ENCODE measurements at places on chromosomes 2 and 18. TPM values are rescaled to one million over a fixed set of nuclear protein-coding genes. Genes with fewer than 3 reads are reported as not detected.
A peak's percentile ranks its signal among the peaks of the same experiment; 100 is the strongest.

DNA sequence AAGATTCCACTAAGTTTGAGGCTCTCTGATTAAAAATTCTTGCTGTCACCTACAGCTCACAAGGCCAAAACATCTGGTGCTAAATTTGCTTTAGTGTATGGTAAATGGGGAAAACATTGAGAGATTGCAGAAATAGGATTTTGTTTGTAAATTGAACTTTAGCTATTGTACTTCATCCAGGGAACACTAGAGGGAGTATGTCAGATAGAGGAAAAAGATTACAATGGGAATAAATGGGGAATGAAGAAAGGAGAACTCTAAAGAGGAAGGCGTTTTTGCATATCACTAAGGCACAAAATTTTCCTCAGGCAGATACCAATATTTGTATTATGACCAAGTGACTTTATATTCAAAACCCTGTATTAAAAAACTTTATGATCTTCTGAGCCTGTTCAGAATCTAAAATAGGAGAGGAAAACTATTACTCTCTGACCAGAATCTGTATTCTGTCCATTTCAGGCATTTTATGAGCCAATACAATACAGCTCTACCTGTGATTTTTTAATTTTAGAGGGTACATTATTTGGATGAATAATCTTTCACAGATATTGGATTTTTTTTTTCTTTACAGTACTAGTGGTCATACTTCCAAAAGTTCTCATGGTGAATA lies 52.3 kb upstream of the ITGB6 start:
- DNase-seq, result peak; percentile 48

DNA sequence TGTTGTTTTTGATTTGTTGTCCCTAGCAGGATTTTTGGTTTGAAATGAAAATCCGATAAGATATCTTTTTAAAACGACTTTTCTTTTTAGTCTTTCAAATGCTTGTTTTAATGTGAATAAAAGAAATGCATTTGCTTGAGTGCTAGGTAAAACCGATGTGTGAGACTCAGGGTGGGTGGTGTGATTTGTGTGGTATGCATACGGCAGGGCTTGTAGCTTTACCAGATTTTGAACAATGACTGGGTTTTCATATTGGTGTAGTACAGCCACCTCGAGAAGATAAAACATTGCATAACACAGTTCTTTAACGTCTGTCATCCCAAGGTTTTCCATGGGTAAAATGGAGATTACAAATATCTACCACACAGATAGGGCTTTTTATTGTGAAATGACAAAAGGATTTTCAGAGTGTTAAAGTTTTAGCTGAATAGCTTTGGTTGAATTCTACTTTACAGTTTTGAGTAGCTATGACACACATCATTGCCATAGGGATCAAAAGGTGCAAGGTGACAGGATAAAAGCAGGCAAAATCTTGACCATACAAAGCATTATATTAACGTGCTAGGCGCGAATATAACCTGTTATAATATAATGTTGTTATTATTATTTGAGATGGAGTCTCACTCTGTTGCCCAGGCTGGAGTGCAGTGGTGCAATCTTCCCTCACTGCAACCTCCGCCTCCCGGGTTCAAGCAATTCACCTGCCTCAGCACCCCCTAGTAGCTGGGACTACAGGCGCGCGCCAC lies 824 bp upstream of the ZNF638 start:
- no peak for DNase-seq

- DNase-seq, result no peak
Measured at GRCh38 chr2:235270291-235270690, 223.6 kb upstream of the AGAP1 start.

GRCh38 chr2:62760555-62760954 lies 55.0 kb downstream of the EHBP1 start:
- DNase-seq, result peak; percentile 36

The CNTNAP5 gene
- 0.11 TPM for total RNA-seq

DNA sequence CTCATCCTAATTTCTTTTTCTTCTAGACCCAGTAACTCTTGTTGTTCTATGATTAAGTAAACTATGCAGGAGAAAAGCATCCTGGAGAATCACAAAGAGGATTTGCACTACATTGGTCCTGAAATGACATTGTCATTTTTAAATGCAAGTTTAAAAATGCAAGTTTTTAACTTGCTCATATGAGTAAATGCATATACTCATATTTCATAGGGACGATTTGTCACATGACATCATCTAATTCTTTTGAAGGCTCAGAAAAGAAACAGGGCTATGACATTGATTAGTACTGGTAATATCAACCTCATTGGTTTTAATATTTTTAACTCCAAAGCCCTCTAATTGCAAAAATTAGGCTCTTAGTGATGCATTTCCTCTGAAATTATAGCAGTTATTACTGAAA lies 324.4 kb downstream of the LRRTM1 start:
- no peak for DNase-seq

The SIX2 gene
- total RNA-seq, result 11.5 TPM

The RFX8 gene
- 10.6 TPM for total RNA-seq

DNA sequence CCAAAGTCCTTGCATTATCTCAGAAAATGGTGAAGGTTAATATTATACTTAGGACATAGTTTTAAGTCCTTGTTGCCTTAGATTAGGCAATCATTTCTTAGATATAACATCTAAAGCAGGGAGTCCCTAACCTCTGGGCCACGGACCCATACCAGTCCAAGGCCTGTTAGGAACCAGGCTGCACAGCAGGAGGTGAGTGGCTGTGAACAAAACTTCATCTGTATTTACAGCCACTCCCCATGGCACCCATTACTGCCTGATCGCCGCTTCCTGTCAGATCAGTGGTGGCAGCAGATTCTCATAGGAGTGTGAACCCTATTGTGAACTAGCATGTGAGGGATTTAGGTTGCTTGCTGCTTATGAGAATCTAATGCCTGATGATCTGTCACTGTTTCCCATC lies 86.5 kb upstream of the MYO3B start:
- no peak for DNase-seq

The CHRNG gene
- total RNA-seq, result not detected

- DNase-seq, result no peak
Measured at GRCh38 chr2:54285451-54285850, 29.4 kb upstream of the TSPYL6 start.

DNA sequence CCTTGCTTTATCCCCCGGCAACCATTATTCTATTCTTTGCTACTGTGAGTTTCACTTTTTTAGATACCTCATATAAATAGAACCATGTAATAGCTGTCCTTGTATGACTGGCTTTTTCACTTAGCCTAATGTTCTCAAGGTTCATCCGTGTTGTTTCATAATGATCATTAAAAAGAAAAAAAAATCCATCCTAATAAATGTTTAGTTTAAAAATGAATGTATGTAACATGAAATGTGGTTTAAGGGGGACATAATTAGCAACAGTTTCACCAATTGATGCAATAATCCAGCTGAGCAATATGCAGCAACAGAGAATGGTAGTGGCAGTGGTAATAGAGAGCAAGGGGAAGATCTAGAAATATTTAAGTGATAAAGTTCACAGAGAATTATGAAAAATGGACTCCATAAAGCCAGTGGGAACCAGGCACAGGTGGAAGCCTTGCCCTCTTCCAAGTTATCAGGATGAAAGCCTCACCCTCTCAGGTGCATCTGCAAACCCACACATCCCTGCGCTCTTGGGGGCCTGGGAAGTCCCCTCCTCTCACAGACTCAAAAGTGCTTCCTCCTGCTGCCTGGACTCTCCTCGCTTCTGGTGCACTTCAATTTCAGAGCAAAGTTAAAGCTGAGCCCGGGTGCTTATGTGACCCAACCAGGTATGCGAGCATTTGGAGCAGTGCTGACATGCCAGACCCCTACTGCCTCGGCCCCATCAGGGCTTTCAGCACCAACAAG lies 1403.3 kb upstream of the SLC39A10 start:
- no peak for DNase-seq

- DNase-seq, result peak; percentile 48
Measured at GRCh38 chr2:35081001-35081621, 1274.5 kb upstream of the CRIM1 start.

GRCh38 chr2:23625726-23626125 lies 240.7 kb downstream of the KLHL29 start:
- DNase-seq, result no peak

DNA sequence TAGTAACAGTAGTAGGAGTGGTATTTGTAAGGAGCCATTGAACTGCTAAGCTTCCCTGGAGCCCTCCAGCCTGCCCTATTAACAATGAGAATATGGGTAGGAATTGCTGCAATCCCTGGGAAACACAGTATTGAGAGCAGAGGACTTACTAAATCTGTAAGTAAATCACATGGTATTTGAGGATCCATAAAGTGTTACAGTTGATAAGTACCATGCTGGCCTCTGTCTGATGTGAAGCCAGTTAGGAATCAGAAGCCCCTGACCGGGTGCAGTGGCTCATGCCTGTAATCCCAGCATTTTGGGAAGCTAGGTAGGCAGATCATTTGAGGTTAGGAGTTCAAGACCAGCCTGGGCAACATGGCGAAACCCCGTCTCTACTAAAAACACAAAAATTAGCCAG lies 224.6 kb downstream of the C1D start:
- no peak for DNase-seq

GRCh38 chr2:122423934-122424333 lies 668.5 kb downstream of the TSN start:
- no peak for DNase-seq

DNA sequence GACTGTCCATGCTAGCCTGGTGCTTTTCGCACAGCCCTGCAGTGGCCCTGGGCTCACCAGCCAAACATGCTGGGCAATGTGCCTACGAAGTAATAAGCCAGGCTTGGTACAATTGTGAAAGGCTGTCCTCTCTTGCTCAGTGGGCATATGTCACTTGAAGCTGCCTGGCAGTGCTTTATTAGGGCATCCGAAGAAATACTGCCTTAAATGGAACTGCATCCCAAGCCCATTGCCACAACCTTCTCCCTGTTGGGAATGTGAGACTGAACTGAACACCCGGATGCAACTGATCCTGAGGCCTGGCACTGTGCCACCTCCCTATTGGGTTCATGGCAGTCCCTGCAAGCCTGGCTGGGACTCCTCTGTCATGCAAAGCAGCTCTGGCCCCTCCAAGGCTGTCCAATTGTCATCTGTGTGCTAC lies 15.9 kb downstream of the CAPG start:
- no peak for DNase-seq

The GAREM2 gene
- total RNA-seq, result 2.3 TPM

DNA sequence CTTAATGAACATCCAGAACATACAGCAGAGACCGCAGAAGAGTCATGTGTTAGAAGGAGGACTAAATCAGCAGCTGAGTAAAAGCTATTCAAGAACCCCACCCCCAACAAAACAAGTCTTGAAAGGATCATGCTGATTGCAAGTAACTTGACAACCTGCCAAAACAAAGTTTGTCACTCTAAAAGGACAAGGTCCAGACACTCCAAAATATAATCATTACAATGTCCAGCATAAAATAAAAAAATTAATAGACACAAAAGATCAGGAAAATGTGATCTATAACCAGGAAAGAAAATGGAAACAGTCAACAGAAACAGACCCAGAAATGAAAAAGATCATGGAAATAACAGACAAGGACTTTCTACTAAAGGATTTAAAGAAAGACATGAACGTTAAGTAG lies 28.5 kb downstream of the CCDC88A start:
- no peak for DNase-seq

- no peak for DNase-seq
Measured at GRCh38 chr2:182300608-182301007, 126.2 kb downstream of the PDE1A start.

DNA sequence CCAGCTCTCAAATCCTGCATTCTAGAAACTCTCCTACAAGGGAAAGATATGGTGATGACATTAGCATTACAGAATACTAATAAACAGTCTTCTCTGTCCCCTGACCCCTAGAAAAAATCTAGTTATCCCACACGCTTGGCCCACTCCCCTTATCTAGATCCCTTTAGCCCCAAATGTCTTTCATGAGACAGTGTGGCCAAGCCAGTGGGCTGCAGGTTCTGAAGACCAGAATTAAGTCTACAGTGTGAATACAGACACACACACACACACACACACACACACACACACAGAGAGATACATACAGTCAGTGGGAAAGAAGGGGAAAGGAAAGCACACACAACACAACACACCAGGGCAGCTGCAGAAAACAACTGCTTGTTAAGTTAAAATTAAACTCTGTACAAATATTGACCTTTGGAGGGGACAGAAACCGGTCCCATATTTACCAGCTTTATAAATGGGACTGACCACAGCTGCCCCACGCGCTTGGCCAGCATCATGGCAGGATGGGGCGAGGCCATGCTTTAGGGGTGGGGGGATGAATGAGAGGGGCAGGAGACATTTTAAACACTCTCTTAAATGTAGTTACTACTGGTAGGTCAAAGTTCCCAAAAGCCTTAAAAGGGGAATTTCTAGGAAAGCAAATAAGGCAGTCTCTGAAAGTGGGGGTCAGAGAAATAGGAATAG lies 49.1 kb downstream of the NHEJ1 start:
- DNase-seq, result no peak

DNA sequence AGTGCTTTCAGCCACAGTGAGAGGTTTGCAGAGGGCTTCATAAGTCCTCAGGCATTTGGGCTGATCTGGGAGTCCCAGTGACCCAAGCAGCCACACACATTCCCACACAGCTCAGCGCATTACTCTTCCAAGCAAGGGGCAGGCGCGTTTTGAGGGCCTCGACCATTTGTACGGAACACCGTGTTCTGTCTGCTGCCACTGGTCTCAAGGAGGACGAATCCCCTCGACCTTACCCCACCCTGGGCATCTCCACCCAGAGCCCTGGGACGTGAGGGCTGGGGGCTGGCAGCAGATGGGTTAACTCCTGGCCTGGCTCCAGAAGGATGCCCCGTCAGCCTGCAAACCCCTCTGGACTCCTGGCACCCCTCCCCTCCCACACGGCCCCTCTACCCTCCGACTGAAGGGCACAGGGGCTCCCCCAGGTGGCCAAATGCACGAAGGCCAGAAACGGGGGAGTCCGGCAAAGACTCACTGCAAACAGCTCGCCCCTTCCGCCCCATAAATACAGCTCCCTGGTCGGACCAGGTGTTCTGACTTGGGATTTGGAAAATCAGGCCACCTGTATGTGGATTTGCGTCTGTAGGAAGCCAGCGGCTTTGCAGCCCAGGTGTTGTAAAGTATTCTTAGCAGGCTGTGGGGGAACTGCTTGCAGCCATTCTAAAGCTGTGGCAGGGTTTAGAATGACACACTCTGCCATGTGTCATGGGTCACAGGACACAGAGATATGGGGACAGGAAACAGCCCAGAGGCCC lies 33.6 kb upstream of the PTMA start:
- DNase-seq, result peak; percentile 57

DNA sequence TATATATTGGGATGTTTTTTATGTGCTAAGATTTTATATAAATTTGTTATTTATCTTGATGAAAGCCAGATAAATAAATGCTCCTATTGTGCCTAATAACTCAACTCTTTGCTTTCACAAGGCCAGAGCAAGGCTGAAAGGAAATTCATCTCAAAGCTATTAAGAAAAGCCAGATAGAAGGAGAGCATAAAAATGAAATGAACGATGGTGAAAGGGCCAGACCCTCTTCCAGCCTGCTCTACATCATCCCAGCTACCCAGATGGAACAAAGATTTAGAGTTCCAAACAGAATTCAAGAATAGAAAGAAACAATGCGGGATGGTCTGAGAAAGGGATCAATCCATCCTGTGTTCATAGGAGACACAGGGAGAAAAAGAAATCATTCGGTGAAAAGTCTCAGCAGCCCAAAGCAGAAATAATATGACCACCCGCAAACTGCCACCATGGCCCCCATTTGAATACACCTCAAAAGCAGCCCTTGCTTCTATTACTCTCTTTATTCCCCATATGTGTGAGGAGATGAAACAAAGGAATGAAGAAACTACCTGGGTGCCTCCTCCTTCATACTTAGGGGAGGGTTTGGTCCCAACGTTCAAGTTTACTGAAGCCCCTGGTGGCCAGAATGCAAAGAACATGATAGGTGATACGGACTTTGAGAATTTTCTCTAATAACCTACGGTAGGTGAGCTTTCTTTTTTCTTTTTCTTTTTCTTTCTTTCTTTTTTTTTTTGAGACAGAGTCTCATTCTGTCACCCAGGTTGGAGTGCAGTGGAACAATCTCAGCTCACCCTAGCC lies 110.1 kb upstream of the FBXO11 start:
- DNase-seq, result no peak

Measured in HT1080 (cell line).